Stimulated activated CD4-positive, alpha-beta T cell treated with anti-CD3 and anti-CD28 coated beads, Interleukin-1b, Interleukin-23, amount 100 ng/mL, for 4 hours (primary cell): ENCODE measurements at places on chromosomes 16 and 17.

DNA sequence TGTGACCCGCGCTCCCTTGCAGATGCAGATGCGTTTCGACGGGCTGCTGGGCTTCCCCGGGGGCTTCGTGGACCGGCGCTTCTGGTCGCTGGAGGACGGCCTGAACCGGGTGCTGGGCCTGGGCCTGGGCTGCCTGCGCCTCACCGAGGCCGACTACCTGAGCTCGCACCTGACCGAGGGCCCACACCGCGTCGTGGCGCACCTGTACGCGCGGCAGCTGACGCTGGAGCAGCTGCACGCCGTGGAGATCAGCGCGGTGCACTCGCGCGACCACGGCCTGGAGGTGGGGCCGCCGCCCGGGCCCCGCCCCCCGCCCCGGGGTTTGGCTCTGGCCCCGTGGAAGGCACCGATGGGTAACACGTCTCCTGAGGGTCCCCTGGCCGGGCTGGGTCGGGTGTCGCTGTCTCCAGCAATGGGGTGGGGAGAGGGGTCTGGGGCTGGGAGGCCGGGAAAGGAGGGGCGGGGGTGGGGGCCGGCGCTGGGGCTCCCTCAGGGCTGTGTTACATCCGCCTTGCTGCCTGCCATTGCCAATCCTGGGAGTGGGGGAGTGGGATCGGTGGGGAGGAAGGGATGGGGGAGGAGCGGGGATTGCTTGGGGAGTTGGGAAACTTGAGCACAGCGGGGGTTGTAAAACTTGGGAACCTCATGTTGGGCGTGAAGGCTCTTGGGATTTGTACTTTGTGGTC, 737 bp downstream of the NUDT16L1 start:
- peak; percentile 46 for DNase-seq

- DNase-seq, result no peak
Observed at GRCh38 chr17:35189291-35189690, 4.9 kb downstream of the SLC35G3 start.

- no peak for DNase-seq
Observed at GRCh38 chr17:68054296-68054900, 18.9 kb downstream of the KPNA2 start.

GRCh38 chr17:65634533-65634932, 73.1 kb upstream of the AXIN2 start:
- no peak for DNase-seq

- DNase-seq, result no peak
Observed at GRCh38 chr16:19613834-19614233, 58.3 kb downstream of the VPS35L start.

- DNase-seq, result no peak
Observed at GRCh38 chr16:9330095-9330494, 238.7 kb downstream of the HAPSTR1 start.

GRCh38 chr16:89246903-89247733, 29.6 kb downstream of the ZNF778 start:
- DNase-seq, result peak; percentile 99

- DNase-seq, result no peak
Observed at GRCh38 chr17:5131146-5131715, 15.4 kb downstream of the USP6 start.
